ENCODE measurements at places on chromosomes 3 and 15.
A peak's percentile ranks its signal among the peaks of the same experiment; 100 is the strongest.

DNA sequence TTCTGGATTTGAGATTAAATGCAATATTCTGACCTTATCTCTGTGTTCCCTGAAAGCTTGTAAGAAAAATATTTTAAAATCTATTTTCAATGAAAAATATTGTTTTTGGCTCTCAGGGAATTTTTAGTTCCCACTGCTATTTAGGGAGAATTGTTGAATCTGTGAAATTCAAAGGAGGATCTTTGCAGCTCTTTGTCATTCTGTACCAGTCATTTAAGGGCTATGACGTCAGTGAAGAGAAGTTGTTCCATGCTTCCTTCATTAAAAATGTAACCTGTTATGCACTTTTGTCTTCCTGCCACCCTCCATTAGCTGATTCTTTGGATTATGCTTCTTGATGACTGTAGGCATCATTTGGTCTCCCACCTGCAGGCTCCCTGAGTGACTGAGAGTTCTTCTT is 427.8 kb upstream of the C2CD4B start:
- DNase-seq, result no peak

GRCh38 chr15:80395616-80396015 is 8.6 kb upstream of the ARNT2 start:
- DNase-seq, result no peak

GRCh38 chr3:140177943-140178342 is 243.0 kb downstream of the CLSTN2 start:
- no peak for DNase-seq

- DNase-seq, result no peak
These were observed 23.9 kb downstream of the ILDR1 start for GRCh38 chr3:121998030-121998580.

DNA sequence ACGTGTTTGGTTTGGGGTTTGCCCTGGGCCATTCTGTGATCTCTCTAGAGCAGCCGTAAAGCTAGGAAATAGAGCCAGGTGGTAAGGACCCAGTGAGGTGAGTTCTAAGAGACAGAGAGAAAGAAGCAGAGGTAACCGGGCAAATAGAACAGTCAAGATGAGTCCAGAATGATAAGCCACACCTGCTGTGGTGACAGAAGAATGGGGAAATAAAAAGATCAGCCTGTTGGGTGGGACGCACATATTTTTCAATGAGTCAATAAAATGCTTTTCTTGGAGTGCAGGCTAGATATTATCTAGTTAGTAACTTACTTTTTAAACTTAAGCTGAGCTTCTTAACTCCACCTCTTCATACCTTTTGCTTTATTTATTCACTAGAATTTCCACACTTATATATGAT is 135.0 kb downstream of the NFKBIZ start:
- no peak for DNase-seq

DNA sequence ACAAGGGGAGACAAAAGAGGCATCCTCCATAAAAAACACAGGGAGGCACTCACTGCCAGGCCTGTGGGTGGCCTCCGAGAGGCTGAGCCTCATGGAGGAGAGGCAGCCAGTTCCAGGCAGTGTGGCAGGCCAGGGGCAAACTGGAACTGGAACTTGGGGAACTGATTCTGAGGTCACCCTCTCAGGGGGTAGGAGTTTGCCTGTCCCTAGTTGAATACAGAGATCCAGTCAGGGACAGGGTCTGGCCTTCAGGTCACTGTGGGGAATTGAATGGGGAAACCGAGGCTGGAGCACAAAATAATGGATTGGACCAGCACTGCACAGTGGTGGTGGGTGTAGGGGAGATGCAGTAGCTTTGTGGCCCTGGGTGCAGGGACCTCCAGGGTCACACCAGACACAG is 58.7 kb downstream of the TPRA1 start:
- DNase-seq, result no peak

DNA sequence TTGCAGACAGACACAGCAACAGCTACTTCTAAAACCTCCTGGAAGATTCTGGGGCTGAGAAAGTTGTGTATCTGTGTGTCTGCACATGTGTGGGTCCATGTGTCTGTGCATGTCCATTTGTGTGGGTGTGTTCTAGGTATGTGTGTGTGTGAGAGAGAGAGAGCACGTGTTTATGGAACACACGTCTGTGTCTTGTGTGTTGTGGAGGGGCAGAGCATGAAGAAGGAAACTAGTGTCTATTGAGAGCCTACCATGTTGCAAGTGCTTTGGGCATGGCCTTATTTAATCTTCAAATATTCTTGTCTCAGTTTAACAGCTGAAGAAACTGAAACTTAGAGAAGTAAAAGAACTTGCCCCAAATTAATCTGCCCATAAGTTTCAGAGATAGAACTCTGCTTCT is 327.5 kb downstream of the UACA start:
- DNase-seq, result no peak

- DNase-seq, result no peak
These were observed 102.6 kb downstream of the EFL1 start for GRCh38 chr15:82159922-82160321.

DNA sequence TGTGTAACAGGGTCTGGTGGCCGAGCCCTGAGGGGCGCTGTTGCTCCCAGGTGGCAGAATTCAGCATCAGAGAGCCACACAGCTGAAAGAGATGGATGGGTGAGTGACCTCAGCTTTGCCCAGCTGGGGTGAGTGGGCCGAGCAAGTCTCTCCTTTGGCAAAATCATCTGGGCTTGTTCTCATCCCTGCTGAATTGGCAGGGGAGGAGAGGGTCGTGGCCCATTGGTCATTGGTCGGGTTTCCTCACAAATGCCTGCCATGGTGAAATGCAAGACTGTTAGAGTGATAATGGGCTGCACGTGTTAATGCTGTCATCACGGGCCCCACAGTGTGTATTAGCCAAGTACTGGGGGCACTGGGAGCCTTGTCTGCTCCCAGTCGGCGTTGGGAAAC is 15.9 kb downstream of the ABHD2 start:
- peak; percentile 38 for DNase-seq

GRCh38 chr3:128415200-128415772 is 51.4 kb downstream of the DNAJB8 start:
- no peak for DNase-seq

DNA sequence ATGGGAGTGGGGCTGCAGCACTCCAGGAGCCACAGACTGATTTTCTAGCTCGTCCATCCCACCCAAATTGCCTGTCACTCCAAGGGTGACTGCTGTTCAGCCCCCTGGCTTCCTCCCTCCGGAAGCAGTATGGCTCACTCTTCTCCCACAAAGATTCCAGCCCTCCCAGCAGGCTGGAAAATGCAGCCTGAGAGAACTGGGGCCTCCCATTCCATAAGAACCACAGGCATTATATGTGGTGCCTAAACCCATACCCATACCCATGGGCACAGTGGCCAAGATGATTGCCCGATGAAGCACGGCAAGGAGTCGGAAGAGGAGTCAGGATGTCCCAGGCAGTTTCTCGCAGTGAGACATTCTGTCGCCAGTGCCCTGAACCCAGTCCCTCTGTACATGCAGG is 6.0 kb upstream of the VILL start:
- no peak for DNase-seq

All from amygdala (tissue), 56 donors.